MCF 10A (cell line): ENCODE measurements at places on chromosomes 4 and X.
A peak's percentile ranks its signal among the peaks of the same experiment; 100 is the strongest.

DNA sequence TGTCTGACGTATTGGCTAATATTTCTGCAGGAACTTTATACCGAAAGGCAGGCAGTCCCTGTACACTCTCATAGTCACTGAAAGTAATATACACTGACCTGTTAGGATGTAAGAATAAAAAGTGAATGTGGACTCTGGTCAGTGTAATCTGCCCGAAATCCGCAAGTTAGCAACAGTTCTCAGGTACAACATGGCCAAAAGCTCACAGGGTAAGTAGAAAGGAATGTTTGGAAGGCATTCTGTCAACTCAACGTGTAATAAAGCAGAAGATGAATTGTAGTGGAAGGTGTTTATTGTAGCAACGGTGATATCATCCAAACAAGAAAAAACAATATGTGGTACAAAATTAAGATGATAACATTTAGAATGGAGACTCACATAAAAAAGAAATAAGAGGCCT lies 26.0 kb upstream of the NUP54 start:
- no peak for DNase-seq

- DNase-seq = peak; percentile 28
These were observed 249.4 kb downstream of the HNRNPD start for GRCh38 chr4:82124365-82124764.

DNA sequence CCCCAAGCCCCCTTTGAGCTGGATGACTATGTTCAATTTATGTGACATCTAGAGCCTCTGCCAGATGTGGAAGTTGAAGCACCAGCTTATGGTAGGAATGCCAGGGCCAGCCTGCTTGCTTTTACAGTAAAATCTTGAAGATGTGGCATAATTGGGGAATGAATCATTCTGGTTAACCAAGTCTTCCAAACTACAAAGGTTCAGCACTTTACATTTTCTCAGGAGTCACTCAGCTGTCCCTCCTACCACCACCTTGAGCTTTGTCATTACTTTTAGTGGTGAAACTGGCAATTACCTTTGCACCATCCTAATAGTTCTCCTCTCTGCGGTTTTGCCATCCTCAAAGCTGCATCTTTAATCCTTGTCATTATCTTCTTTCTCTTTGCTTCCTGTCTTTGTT lies 172.2 kb downstream of the HS6ST2 start:
- DNase-seq = peak; percentile 18

DNA sequence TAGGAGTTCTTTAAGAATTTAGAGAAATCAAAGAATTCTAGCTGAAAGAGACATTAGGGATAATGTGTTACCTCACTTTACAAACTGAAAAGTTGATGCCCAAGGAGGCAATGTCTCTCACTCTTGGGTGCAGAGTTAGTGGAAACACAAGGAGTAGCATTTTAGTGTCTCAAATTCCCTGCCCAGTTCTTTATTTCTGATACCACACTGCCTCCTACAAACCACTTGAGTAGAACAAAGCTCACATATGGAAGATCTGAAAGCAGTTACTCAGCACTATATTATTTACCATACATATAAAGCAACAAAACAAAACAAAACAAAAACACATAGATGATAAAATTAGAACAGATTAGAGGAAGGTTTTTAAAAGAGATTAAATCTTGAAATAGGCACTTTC lies 124.2 kb downstream of the REELD1 start:
- no peak for DNase-seq

- DNase-seq = no peak
These were observed 49.3 kb upstream of the MED14 start for GRCh38 chrX:40784516-40785151.

DNA sequence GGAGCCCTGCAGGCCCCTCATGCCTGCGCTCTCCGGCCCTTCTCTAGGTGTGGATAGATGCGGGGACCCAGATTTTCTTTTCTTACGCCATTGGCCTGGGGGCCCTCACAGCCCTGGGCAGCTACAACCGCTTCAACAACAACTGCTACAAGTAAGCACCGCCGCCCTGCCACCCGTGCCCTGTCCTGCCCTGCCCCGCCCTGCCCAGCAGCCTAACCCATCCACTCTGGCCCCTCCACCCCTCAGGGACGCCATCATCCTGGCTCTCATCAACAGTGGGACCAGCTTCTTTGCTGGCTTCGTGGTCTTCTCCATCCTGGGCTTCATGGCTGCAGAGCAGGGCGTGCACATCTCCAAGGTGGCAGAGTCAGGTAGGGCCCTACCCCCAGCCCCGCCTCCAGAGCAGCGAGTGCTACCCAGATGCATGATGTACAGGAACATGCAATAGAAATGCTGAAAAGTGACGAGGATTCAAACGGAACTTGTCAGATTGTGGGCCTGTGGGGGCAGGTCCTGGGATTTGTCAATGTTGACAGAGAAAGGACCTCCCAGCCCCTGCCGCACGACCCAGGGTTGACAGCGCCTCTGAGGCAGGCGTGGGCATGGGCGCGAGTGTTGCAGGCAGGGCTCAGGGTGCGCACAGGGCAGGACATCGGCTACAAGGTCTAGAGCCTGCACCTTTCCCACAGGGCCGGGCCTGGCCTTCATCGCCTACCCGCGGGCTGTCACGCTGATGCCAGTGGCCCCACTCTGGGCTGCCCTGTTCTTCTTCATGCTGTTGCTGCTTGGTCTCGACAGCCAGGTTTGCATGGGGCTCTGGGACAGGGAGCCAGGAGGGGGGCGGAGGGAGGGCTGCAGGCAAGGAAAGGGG lies 5.7 kb downstream of the SLC6A8 start:
- DNase-seq = no peak

DNA sequence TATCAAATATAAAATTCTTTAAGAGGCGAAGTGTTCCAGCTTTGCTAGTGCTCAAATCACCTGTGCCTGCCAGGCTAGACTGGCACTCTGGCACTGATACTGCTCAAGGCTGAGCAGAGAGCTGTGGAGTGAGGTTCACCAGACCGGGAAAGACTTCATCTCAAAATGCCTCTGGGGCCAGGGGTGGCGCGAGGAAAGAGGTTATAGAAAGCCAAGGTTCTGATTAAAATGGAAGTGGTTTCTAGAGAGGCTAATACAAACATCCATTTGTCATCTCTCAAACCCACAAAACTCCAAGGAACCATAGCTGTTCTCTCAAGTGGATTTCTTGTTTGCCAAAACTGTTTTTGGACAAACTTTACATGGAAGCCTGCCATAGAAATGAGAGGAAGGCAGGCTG lies 41.5 kb downstream of the F11 start:
- no peak for DNase-seq

DNA sequence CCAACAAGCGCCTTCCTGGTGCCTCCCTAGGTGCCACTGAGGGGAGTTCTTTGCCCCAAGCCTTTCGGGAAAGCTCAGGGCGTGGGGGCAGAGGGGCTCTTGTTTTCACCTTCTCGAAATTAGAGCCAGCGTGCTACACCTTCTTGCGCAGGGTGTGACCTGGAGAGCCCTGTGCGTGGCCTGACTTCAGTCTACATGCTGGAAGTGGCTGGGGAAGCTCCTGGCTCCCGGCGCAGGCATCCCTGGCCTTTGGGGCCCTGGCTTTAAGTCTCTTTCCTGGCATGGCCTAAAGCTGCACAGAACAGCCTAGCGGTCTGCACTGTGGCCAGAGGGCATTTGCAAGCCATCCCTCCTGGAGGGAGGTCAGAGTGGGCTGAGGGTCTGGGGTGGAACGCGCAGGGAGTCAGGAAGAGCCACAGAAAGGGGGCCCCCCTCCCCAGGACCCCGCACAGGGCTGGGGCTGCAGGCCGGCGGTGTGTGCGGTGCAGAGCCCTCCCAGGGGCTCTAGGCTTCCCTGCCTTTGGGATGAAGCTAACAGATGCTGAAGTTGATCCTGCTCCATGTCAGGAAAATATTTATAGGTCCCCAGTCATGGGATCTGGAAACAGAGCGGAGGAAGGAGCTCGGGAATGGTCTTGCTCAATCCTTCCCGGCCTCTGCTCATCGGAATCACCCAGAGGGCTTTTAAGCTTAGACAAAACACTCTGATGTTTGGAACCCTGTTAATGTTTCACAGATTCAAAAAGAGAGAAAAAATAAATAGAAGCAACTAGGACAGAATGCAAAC lies 781 bp upstream of the SPON2 start:
- no peak for DNase-seq

- no peak for DNase-seq
These were observed 527.3 kb downstream of the TLL1 start for GRCh38 chr4:166400270-166400894.

DNA sequence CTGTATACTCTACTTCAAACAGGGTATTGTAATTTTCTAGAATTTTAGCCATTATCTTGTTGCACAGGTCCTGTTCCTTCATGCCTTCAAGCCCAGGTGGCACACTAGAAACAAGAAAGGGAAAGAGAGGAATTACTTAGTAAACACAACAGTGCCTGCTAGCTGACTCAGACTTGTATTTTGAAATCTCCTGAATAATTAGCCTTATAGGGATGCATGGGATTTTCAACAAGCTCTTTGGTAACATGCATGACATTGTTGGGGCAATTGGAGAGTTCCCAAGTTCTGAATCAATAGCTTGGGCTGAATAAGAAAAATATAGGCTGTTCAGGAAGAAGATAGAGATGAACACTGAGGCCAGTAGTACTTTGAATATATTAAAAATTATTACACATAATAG lies 118.8 kb downstream of the FAM13A start:
- peak; percentile 94 for DNase-seq

- DNase-seq = no peak
These were observed 1133.9 kb downstream of the SH3BGRL start for GRCh38 chrX:82335772-82336171.

DNA sequence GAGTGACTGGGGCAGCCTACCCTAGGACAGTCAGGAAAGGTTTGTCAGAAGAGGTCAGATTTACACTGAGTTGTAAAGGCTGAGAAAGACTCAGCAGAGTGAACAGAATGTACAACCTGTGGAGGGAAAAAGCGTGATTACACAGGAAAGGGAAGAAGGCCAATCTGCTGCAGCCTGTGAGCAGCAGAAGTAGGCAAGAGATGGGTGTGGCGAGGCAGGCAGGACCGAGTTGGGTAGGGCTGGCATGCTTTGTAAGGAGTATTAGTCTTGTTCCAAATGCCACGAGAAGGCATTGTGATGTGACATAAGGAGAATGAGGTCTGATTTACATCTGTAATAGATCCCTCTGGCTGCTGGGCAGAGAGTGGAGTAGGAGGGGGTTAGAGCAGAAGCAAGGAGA lies 12.6 kb downstream of the SGMS2 start:
- peak; percentile 53 for DNase-seq

DNA sequence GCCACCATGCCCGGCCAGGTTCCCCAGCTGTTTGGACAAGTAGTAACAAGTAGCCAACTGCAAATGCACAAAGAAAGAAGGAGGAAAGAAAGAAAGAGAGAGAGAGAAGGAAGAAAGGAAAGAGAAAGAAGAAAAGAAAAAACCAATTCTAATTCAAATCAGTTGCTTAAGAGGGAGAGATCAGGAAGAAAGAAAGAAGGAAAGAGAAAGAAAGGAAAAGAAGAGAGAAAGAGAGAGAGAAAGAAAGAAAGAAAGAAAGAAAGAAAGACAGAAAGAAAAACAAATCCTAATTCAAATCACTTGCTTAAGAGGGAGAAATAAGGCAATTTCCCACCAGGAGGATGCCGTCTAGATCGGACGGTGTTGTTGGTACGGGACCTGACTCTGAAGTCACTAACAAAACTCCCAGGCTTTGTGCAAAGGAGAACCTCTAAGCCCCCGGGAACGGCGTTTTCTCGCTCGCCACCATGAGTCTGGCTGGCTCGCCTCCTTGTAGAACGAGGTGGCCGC lies 95.5 kb upstream of the PPP2R3B start:
- DNase-seq = no peak

DNA sequence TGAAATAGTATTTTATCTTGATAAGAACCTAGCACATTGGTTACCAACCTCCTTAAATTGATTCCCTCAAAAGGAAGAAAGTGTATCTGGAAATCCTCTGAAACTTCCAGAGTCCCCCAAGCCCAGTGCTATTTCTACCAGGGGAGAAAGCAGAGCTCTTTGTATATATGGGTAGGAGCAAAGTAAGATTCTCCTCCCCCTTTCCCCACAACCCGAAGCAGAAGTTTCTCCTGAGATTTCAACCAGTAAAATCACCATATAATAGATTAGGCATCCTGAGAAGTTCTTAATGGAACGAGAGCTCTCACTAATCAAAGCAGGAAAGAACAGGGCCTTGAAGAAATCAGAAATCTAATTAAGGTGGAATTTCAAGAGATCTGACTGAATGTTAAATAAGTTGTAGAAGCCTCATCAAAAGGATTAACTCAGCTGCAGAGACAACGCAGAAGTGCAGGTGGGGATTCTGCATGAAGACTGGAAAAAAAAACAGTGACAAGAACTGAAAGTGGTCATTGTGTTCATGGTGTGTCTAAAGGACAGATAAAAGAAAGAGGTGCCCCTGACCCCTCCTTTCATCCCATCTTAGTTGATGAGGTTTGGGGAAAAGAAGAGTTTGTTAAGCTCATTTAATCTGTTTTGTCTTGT lies 39.1 kb downstream of the VSIG4 start:
- no peak for DNase-seq

DNA sequence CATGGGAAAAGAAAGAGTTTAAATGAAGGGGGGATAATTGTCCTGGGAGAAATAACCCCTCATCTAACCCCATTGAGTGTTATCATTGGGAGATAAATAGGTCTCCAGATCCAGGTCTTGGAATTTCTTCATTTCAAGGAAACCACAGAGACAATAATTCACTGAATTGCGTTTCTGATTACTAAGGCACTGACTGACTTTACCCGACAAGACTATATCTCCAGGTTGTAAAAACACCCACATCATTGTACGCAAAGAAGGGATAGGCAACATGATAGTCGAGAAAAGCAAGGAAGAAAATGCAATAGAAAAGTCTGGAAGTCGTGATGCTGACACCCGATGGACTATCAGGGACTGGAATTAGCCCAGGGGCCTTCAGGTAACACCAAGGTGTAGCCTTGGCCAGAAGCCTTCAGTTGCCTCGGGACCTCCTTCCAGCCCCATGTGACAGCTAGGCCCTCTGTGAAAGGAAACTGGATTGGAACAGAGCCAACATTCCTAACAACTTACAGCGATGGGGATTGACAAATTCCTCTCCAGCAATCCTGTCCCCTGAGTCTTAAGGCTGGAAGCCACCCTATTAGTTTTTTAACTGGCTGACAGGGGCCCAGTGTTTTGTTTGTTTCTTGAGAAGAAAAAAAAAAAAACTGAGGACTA lies 46.5 kb upstream of the RAB9B start:
- peak; percentile 71 for DNase-seq

- DNase-seq = no peak
These were observed 51.9 kb downstream of the PHKA1 start for GRCh38 chrX:72662020-72662747.

DNA sequence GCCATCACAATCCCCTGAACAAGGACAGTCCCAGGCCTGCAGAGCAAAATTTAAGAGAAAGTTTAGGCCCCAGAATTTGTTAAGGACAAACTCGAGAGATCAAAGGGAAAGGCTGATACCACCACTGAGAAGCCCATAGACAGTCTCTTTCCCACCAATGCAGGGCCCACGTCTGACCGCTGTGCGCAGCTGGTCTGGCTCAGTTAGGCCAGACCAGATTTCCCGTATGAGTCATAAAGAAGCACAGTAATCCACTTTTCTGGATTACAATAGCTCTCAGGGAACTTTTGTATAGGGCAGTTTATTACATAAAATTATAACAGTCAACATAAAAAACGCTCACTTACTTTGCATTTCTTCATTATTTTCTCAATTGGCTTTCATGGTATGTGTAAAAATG lies 259.5 kb downstream of the RCHY1 start:
- DNase-seq = no peak
